ENCODE measurements at places on chromosomes 7 and 10.

- no peak for DNase-seq
Observed at GRCh38 chr10:131082991-131083481, 228.5 kb downstream of the TCERG1L start.

- no peak for DNase-seq
Observed at GRCh38 chr7:102045681-102046372, 228.4 kb downstream of the CUX1 start.

- DNase-seq: no peak
Observed at GRCh38 chr7:107687656-107688055, 27.0 kb downstream of the SLC26A4 start.

GRCh38 chr10:3783682-3784432, 1.2 kb downstream of the KLF6 start:
- DNase-seq: peak; percentile 57

GRCh38 chr7:41760293-41760692, 57.4 kb upstream of the INHBA start:
- no peak for DNase-seq

DNA sequence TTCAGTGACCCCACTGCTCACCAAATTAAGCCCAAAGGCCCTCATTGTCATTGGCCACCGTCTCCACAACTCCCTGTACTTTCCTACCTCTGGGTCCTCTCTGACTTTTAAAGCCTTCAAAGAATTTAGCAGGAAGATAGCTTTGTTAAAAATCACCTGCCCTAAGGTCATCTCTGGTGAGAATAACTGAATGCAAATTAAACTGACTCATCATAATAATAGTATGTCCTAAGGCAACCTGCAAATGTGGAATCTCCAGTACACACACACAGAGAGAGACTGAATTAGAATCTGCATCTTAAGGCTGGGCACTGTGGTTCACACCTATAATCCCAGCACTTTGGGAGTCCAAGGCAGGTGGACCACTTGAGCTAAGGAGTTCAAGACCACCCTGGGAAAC, 24.1 kb downstream of the OAT start:
- no peak for DNase-seq
